Stimulated activated CD4-positive, alpha-beta T cell treated with anti-CD3 and anti-CD28 coated beads, Interleukin-2, amount 100 ng/mL, for 24 hours (primary cell): ENCODE measurements at places on chromosomes 7 and 10.

DNA sequence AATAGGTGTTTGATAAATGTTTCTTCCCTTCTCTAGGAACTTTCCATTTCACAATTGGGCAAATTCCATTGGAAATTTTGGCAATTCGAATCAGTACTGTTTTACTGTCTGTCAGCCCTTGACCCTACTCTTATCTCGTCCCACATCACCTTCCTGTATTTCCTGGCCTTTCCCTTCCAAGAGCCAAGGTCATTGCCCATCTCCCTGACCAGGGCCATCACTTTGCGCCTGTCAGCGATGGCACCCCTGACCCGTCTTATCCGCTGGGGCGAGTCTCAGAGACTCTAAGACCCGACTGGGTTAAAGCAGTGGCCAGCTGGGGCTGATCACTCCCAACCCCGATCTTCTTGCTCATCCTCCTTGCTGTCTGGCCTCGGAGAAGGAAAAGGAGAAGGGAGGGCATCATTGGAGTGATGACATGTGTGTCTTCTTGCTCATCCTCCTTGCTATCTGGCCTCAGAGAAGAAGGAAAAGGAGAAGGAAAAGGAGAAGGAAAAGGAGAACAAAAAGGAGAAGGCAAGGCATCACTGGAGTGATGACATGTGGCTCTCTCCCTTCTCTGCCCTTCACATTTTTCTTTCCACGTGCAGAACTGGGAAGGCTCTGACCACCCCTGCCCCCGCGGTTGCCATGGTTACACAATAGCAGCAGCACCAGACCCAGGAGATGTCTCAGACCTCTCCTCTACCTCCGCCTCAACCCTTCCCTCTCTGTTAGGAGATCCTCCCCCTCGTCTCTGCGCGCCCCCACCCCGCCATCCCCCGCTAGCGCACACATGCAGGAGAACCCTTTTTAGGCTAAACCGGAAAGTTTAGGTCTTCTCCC, 2.0 kb downstream of the SEMA3D start:
- DNase-seq: no peak

DNA sequence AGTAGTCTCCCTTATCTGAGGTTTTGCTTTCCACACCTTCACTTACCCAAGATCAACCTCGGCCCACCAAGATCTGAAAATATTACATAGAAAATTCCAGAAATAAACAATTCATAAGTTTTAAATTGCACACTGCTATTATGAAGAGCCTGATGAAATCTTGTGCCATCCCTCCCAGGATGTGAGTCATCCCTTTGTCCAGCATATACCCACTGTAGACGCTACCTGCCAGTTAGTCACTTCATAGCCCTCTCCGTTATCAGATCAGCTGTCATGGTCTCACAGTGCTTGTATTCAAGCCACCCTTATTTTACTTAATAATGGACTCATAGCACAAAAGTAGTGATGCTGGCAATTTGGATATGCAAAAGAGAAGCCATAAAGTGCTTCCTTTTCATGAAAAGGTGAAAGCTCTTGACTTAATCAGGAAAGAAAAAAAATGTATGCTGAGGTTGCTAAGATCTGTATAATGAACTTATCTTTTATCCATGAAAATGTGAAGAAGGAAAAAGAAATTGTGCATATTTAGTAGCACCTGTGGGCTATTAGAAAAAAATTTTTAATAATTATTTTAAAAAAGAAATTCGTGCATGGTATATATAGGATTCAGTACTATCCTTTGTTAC, 9.8 kb upstream of the MRPS16 start:
- DNase-seq: no peak

DNA sequence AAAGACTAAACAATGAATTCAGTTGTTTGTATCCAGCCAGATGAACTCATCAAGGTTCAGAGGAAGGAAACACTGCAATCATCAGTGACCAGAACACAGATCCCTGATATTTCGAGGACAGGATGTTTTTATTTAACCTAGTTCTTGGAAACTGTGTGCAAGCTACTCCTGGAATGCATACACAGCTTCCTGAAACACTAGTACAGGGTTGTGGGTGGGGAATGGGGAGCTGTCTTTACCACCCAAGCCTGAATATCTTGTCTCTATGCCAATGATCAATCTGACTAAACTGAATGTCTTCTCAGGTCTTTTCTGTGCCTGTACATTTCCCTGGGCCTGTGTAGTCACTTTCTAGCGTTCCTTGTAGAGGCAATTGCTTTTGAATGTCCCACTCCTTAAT, 374.6 kb downstream of the CALN1 start:
- no peak for DNase-seq

DNA sequence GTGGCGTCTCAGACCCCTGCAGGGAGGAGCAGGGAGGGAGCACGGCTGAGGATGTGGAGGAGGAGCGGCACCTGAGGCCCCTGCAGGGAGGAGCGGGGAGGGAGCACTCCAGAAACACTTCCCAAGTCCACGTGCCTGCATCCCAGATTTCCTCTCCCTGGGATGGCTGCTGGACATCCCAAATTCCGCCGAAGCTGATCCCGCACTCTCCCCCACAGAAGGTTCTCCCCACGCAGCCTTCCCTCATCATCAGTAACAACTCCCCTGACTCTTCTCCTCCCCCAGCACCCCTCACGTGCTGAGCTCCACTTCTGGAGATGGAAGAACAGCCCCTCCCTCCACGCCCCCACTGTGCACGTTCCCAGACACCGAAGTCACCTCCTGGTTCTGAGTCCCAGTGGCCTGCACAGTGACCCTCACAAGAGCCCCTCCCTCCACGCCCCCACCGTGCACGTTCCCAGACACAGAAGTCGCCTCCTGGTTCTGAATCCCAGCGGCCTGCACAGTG, 17.8 kb upstream of the FOXL3 start:
- DNase-seq: no peak

DNA sequence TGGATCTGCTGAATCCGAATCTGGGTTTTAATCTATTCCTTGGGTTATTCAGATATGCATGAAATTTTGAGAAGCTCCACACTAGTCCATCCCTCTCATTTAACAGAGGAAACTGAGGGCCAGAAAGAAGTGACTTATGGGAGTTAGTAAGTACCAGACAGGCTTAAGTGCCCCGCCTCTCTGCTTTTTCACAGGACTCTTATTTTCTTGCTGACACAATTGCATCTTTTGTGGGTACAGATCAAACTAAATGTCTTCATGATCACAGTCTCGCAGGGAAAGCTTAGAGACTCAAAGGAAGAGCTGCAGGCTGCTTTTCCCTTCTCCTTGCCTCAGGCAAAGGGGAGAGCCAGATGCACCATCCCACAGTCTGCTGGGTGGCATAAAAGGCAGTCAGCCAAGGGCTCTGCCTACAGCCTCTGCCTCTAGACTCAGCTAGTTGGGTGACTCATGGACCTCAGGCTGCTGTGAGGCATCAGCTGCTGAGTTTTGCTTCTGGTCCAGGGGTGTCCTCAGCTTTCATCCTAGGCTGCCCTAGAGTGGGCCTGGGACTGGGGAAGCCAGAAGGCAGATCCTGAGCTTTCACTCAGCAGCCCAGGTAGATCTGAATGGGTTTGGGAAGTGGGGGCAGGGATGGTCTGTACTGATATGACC, 11.6 kb downstream of the GOLGA7B start:
- no peak for DNase-seq

GRCh38 chr10:17820943-17821342, 11.8 kb downstream of the MRC1 start:
- no peak for DNase-seq

DNA sequence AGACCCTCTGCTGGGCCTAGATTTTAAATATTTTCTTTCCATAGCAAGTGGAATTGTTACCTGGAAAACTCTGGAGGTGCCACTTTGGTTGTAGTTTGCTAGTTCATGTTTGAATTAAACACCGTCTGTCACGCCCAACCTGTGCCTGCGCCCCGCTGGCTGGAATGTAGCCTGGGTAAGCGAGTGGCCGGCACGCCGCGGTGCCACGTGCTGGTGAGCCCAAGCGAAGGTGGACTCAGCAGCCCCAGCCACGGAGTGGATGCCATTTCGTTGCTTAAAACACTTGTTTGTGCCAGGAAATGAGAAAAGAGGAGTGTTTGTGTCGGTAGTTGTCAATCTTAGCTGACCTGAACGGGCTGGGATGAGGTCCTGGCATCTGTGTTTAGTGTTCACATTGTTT, 2.7 kb downstream of the GET4 start:
- no peak for DNase-seq

DNA sequence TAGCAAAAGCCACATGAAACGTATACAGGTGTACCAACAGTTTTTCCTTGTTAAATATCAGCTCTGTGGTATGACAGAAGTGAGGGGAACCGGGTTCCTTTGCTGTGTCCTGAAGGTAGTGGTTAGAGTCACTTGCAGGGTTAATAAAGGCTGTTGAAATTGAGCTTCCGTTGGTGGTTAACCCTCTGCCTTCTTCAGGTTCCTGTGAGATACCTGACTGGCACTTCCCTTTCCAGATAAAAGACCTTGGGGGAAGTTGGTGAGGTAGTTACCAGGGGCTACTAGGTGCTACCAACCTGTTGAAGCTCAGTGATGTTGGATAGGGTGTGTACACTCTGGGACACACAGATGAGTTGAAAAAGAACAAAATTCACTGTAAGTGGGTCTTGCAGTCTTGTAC, 384.1 kb downstream of the GATA3 start:
- no peak for DNase-seq

DNA sequence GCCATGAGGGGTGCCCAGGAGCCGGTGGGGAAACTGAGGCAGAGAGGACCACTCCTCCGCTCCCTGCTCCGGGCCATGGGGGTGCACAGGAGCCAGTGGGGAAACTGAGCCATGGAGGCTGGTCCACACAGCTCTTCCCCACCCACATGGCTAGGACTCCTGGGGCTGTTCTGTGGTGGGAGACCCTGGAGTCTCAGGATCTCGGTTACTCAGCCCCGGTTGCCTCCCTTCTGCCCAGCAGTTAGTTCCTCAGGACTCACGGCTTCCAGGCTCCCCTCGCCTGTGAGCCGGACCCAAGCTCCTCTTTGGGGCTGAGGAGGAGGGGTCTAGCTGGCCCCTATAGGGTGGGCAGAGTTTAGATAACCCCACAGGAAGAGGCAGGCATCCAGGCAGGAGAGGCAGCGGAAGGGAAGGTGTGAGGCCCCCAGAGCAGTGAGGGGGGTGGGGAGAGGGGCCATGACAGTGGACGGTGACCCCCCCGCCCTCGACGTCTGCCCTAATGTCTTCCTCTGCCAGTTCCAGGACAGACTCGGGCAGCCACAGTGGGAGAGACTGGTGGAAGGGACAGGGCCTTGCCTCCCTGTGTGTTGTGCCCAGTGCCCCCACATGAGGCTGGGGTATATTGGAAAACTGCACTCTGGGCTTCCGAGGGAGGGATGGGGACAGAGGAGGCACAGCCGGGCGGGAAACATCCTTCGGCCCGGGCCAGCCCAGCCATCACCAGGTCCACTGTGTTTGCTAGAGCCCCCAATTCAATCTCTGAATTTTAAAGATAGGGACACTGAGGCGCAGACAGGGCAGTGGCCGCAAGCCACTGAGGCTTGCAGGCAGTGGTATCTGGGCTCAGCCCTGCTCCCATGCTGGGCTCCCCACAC, 4.3 kb downstream of the ELFN1 start:
- no peak for DNase-seq

DNA sequence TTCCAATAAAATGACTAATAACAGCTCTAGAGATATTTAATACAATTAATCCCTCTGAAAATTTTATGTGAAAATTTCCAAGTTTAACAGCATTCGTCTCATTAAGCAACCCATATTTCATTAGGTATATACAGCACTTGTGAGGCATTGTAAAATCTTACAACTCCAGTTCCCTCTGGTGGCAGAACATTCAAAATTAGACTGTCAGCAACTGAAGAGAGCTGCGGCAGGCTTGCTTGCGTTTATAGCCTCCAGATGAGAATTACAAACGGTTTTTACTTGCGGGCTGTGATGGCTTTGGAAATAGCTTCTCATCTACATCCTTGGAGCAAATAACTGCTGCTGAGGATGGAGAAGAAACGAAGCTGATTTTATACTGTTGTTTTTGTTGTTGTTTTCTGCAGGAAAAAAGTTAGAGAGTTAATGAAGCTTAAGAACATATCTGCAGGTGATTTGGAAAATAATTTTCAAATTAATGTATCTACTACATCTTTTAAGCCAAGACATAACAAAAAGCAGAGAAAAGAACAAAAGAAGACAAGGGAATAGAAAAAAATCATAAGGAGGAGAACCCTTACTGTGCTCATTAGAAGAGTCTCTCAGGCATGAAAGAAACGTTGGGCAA, 171.3 kb downstream of the MAGI2 start:
- no peak for DNase-seq

DNA sequence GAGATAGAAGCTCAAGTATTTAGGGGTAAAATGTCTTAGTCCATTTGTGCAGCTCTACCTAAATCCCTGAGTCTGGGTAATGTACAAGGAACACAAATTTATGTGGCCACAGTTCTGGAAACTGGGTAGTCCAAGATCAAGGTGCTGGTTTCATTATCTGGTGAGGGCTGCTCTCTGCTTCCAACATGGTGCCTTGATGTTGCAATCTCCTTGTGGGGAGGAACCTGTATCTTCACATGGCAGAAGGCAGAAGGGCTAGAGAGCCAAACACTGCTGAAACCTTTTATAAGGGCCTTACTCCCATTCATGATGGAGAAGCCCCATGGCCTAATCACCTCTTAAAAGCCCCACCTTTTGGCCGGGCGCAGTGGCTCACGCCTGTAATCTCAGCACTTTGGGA, 8.7 kb upstream of the BAZ1B start:
- DNase-seq: no peak

- no peak for DNase-seq
These were observed 249.9 kb downstream of the RNLS start for GRCh38 chr10:88333248-88333630.

DNA sequence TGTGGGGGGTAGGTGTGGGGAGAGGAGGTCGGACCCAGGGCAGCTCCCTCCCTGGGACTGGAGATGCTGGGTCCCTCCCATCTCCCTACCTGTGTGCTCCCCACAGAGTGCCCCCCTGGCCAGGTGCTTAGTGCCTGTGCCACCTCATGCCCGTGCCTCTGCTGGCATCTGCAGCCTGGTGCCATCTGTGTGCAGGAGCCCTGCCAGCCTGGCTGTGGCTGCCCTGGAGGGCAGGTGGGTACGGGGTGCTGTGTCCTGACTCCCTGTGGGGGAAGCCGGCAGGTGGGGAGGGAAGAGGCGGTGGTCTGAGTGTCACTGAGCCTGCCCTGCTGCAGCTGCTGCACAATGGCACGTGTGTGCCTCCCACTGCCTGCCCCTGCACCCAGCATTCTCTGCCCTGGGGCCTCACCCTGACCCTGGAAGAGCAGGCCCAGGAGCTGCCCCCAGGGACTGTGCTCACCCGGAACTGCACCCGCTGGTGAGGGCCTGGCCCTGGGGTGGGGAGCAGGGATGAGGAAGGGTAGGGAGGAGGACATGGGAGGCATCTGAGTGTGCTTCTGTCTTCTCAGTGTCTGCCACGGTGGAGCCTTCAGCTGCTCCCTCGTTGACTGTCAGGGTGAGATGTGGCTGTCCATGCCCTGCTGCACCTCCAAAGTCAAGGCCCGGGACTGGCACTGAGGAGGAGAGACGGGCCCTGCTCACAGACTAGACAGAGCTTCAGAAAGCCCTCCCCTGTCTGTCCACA, 11.7 kb upstream of the ZNF862 start:
- DNase-seq: no peak

GRCh38 chr7:133547981-133548380, 295.1 kb downstream of the EXOC4 start:
- DNase-seq: no peak
